Urinary bladder (tissue), 4 donors: ENCODE measurements at places on chromosomes 12 and 14. TPM values are rescaled to one million over a fixed set of nuclear protein-coding genes. Genes with fewer than 3 reads are reported as not detected.

The ESR2 gene
- polyA plus RNA-seq, result 1.6 TPM

The IRAK3 gene
- 11.1 TPM for polyA plus RNA-seq

The MGST1 gene
- 330 TPM for polyA plus RNA-seq

The PPFIA2 gene
- polyA plus RNA-seq, result 1.4 TPM

The FAM90A1 gene
- polyA plus RNA-seq, result 0.16 TPM

The KRT77 gene
- polyA plus RNA-seq, result not detected

The C12orf54 gene
- 0.77 TPM for polyA plus RNA-seq

The CLEC4A gene
- 2.6 TPM for polyA plus RNA-seq

The B3GNT4 gene
- polyA plus RNA-seq, result 0.57 TPM

The SERPINA9 gene
- not detected for polyA plus RNA-seq

The KRT83 gene
- polyA plus RNA-seq, result not detected

The PGAM5 gene
- 19.2 TPM for polyA plus RNA-seq
